ENCODE measurements at places on chromosomes 1 and 21. TPM values are rescaled to one million over a fixed set of nuclear protein-coding genes. Genes with fewer than 3 reads are reported as not detected.

The DNAJC6 gene
- 7.1 TPM for total RNA-seq

The CAMTA1 gene
- 69.2 TPM for total RNA-seq

The SLC5A9 gene
- not detected for total RNA-seq

The TAS1R1 gene
- not detected for total RNA-seq

The USH2A gene
- total RNA-seq: not detected

The NEK7 gene
- 10.8 TPM for total RNA-seq

The MAEL gene
- not detected for total RNA-seq

The XCL2 gene
- total RNA-seq: not detected

The SLC35E2B gene
- total RNA-seq: 13.4 TPM

The DNALI1 gene
- total RNA-seq: 0.06 TPM

The BCAN gene
- total RNA-seq: 0.12 TPM

The CELA2A gene
- total RNA-seq: not detected

The FAM131C gene
- 19.5 TPM for total RNA-seq

The RHOU gene
- total RNA-seq: 9.5 TPM

The COL9A2 gene
- 0.56 TPM for total RNA-seq

The CPLANE2 gene
- 3.5 TPM for total RNA-seq

The RGS4 gene
- total RNA-seq: not detected
